ENCODE measurements at places on chromosomes 13 and 19.

DNA sequence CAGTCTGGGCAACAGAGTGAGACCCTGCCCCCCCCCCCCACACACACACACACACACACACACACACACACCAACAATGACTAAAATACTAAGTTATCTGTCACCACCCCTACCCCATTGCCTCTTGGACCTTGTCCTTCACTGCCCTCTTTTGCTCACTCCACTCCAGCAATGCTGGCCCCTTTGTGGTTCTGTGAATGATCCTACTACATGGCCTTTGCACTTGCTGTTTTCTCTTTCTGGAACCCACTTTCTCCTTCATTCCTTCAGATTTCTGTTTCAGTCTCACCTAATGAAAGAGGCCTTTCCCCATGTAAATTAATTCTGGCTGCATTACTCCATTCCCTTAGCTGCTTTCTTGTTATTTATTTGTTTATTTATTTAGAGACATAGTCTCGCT lies 2.5 kb upstream of the SAMD4B start:
- DNase-seq = no peak

DNA sequence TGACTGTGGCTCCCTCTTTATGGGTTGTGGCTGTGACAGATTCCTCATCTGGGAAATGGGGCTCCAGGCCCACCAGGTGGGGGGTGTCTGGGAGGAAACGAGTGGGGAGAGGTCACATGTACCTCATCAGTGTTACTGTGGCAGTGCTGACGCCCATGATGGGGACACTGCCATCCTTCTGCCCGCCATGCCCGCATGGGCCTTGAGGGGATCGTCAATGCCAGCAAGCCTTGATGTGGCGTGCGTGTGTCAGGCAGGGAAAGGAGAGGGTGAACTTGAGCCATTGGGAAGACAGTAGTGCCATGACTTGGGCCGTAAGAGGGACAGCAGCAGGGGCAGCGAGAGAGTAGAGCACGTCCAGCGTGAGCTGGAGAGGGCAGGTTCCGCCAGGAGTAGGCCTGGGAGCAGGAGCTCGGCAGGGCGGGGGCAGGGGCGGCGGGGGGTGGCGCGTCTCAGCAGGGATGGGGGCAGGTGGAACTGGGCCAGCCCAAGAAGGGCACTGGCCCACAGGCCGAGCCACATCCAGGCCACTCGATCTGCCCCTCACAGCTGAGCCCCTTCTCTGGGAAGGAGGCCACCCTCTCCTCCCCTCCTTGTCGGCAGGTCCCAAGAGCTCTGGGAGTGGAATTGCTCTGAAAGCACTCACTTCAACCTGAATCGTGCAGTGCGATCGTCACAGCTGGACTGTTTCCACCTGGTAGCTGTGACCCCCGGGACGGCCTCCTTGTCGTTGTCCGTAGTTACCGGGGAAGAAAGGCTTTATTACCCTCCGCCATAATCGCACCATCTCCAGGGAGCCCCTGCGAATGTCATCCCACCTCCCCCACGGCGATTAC lies 9.9 kb downstream of the KLHL26 start:
- DNase-seq = no peak

GRCh38 chr13:110989331-110989730 lies 74.5 kb upstream of the ANKRD10 start:
- DNase-seq = no peak

- DNase-seq = no peak
These were observed 611.1 kb downstream of the TBC1D4 start for GRCh38 chr13:74870865-74871264.
